ENCODE measurements at places on chromosomes 3 and 15.

GRCh38 chr3:38111201-38111600 lies 25.7 kb downstream of the ACAA1 start:
- no peak for DNase-seq

DNA sequence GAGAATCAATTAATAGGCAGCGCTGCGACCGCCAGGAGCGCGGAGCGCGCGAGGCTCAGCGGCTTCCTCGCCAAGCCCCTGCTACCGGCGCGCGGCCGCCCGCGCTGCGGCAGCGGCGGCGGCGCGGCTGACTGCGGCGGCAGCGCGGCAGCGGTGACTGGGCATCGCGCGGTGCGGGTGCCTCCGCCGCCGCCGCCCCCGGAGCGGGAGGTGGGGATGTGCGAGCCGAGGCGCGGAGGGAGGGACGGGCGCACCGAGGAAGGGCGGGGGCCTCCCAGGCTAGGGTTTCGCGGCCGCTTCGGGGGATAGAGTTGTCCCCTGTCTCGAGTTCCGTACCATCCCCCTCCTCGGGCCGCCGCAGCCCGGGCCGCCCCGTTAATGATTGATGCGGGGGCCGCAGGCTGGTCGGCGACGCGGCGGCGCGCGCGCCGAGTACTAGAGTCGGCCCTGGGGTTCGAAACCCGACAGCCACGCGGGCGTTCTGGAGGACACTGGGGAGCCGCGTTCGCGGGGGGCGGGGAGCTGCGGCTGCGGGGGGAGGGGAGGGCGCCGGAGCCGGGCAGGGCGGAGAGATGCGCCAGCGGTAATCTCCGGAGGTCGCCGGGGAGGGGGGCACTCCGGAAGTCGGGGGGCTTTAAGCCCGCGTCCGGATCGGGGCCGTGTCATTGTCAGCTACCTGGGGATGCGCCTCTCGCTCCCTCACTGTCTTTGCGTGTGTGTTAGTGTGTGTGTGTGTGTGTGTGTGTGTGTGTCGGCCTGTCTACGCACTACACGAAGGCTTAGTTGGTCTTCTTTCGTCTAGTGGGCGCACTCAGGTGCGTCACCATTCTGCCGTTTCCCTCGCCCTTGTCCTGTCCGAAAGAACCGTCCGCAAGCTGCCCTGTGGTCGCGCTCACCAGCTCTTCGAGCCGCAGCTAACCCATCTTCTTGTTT lies at the start of gene PAQR9:
Gene PAQR9, minus strand, starts transcription at position 159 of the 933 bp plus-strand sequence. CDS start 338 bp downstream, outside the sequence.
- DNase-seq: peak; percentile 27

- no peak for DNase-seq
Observed at GRCh38 chr3:186277268-186277909, 84.6 kb downstream of the DGKG start.

GRCh38 chr3:9809239-9809614 lies 835 bp upstream of the TTLL3 start:
- DNase-seq: no peak

GRCh38 chr3:167978071-167978470 lies 117.7 kb downstream of the GOLIM4 start:
- DNase-seq: no peak

Measured in left ventricle myocardium inferior (tissue), 1 donor.